ENCODE measurements at places on chromosomes 3 and 15.
A peak's percentile ranks its signal among the peaks of the same experiment; 100 is the strongest.

DNA sequence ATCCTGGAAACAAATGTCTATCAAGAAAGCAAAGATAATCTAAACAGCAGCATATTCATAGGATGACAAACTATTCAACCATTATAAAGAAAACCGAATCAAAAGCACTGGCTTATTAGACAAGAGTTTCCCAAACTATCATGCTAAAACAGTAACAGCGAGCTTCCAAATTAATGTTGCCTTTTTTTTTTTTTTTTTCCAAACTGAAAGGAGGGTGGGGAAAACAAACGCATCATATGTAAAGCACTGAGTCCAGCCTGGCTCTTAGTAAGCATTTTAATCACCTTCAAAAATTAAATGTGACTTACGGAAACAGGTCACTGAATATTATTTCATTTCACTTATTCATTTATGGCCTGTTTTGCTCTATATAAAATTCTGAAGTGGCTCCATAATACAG, 2.3 kb downstream of the TJP1 start:
- DNase-seq, result no peak

DNA sequence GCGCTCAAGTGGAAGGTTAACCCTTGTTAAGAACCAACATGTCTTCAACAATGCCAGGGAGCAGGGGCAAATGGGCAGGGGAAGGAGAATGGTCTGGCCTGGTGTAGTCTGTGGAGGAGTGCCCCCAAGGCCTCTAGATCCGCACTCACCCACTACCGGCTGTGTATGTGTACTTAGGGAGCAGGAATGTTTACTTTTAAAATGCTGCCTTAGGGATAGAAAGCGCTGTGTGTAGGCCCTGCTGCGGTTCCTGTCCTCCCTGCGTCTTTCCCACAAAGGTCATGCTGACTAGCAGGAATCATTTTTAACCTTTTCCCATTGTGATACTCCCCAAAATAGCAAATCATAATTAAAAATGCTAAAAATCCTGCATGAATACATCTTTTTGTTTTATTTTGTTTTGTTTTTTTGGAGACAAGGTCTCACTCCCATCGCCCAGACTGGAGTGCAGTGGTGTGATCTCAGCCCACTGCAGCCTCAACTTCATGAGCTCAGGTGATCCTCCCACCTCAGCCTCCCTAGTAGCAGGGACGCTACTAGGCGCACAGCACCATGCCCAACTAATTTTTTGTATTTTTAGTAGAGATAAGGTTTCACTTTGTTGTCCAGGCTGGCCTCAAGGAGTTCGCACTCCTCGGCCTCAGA, 35.9 kb upstream of the CEMIP start:
- no peak for DNase-seq

GRCh38 chr3:10397879-10398278, 77.0 kb upstream of the SEC13 start:
- DNase-seq, result no peak

DNA sequence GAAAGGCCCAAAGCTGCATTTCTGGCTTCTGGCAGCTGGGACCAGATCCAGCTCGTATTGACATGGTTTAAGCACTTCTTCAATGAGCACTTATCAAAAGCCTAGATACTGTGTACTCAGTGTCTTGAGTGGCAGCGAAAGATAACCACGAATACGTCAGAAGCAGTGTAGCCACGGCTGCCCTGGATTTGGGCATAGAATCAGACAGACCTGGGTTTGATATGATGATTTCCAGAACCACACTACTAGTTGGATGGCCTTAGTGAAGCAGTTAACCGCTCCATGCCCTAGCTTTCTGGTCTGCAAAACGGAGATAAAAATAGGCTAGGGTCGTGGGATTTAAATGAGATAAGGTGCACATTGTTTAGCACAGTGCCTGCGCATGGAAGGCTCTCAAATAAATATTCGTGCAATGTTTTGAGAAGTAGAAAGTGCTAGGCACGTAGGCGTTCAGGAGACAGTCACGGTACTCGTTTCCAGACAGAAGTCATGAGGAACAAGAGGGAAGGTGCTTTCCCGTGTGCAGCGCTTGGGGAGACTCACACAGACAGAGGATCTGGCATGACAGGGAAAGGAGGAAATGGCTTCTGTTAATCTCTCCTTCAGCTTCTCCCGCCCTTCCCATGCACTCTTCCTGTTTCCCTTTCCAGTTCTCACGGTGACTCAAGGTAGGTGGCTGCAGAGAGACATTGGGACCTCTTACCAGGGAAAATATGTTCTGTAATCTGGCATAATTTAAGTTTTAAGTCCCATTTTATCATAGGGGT, 70.3 kb downstream of the CCNL1 start:
- DNase-seq, result peak; percentile 9
